ENCODE measurements at places on chromosomes 3 and 15.

DNA sequence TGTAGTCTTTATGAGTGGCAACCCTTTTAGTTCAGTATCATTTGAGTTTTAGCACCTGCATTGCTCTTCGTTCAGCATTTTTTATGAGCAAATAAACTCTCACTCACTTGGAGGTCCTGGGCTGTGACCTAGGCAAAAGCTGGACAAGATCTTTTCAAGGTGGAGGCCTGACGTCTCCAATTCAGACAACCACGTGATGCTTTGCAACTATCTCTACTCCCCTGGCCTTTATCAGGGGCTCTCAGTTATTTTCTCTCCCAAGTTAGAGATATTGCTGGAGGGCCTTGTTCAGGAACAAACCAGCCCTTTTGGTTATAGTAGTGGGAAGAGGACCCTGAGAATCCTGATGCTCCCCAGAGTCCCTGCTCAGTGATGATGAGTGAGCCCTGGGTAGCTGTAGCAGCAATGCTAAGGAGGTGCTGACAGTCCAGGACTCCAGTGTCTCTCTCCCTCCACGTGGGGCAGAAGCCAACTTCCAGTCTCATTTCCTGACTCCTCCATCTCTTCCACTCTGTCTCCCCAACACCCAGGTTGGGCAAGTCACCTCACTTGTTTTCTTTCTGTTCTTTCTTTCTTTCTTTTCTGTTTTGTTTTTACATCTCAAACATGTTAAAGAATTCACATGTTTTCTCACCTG, 30.4 kb downstream of the HAPLN3 start:
- no peak for DNase-seq

GRCh38 chr3:184240384-184241140, 8.2 kb downstream of the ALG3 start:
- no peak for DNase-seq

DNA sequence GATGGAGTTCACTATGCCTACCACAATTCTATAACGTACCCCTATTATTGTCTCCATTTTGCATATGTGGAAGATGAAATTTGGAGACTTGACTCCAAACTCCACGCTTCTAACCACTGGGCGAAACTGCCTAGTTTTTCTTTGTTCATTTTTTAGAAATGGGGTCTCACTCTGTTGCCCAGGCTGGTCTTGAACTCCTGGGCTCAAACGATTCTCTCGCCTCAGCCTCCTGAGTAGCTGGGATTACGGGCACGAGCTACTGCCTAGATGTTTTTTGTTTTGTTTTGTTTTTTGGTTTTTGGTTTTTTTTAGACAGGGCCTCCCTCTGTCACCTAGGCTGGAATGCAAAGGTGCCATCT, 584 bp upstream of the RPL32 start:
- DNase-seq = no peak

DNA sequence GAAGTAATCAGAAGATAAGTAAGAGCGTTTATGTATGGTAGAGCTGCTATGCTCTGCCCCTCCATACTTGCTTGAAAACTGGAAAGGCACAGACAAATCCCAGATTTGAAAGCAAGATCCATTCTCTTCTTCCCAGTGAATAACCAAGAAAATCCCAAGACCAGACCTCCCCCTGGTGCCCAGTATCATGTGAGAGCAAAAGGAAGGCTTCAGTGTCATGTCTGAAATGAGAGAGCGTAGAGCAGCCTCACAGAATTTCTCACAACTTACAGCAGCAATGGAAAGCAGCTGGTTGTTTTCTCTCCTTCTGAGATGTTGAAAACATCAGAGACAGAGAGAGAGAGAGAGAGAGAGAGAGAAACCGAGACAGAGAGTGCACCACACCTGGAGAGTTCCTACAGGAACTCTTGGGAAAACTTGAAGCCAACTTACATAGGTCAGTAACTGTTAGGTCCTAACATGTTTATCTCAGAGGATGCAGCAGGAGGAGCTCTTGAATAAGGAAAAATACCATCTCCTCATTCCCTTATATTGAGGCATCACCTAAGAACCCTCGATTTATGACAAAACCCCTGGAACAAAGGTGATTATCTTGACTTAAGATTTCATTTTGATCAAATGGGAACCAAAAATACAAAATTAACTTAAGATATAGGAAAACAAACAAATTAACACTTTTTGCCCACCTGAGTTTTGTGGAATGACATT, 273.3 kb downstream of the NSUN3 start:
- peak; percentile 29 for DNase-seq

- DNase-seq = no peak
Measured at GRCh38 chr15:68576235-68576892, 2.4 kb upstream of the CORO2B start.

DNA sequence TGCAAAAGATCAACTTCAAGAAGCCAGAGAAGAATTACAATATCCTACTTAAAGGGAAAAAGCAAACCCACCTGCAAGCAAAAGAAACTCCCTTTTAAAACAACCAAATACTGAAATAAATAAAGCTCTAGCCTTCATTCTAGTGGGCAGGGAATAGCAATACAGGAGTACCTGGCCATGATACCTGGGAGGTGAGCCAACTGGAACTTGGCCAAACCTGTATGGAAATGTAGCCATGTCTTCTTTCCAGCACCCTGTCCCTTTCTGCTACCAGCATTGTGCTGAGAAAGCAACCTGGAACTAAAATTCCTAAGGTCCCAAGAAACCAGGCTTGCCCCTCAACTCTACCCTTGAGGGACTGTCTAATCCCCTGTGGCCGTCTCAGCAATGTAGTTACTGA, 530.0 kb downstream of the EPHB1 start:
- no peak for DNase-seq

DNA sequence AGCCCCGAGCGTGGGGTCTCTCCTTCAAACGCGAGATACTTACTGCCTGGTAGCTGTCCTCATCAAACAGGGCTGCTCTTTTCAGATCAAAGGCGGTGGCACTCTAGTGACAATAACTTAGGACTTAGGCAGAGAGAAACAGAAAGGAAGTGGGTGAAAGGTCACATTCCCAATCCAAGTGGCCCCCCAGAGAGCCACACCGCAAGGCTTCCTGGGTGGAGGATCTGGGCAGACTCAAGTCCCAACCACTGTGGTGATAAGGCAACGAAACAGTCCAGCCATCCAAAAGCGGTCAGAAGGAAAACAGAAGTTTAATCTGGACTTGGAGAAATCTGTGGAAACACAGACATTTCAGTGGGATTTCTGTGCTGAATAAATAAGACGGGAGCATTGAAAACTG, 227.2 kb downstream of the ADAMTS17 start:
- DNase-seq = no peak

- no peak for DNase-seq
Measured at GRCh38 chr15:73082812-73083211, 30.5 kb downstream of the NEO1 start.

DNA sequence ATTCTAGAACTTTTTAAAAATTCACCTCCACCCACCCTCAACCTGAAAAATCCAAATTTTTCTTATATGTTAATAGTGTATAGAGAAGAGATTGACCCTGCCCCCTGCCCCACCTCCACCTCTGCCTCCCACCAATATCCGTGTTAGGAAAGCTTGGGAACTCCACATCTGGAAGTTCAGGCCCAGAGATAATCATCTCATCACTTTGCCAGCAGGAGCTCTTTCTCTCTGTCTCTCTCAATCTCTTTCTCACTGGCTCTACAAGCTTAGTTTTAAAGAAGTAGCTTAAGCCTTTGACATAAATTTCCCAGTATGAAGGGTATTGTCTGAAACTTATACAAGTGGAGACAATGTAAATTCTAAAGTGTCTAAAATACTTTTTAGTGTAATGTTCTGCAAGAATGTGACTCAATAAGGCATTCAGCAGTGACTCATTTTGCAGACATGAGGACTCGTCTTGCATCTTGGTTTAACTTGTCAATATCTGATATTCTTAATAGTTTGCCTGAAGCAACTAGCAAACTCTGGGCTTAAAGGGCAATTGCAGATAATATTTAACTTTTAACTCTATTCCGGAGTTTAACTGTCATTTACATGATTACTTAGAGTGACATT, 299.8 kb upstream of the EPHA3 start:
- DNase-seq = no peak

DNA sequence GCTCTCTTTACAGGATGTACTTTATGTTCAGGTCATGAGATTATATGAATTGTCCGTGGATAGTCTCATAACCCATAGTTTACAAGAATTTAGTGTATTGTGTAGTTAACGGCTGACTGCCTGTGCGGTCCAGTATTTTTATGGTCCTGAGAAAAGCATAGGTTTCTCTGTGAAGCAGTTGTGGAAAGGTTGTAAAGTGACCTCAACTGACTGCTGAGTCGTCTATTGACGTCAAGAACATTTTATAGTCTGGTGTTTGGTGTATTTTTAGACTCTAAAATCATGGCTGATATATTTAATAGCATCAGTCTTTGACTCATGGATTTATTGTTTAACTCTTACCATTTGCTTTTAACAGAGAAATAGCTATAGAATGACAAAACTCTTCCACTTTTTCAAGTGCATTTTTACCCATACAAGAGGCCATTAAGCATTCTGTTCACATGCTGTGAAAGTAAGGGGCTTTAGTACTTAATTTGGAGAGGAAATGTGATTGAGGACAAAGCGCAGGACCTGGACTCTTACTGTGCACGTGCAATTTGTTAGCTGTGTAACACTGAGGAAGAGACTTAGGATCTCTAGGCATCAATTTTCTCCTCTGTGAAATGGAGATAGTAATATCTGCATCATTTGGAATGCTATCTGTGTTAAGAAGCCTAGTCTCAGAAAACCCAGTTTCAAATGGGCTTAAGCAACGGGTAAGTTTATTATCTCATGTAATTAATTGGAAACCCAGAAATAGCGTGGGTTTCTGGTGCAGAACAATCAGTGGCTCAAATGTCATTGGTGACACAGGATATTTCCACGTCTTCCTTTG, 240.8 kb downstream of the NFKBIZ start:
- DNase-seq = no peak

DNA sequence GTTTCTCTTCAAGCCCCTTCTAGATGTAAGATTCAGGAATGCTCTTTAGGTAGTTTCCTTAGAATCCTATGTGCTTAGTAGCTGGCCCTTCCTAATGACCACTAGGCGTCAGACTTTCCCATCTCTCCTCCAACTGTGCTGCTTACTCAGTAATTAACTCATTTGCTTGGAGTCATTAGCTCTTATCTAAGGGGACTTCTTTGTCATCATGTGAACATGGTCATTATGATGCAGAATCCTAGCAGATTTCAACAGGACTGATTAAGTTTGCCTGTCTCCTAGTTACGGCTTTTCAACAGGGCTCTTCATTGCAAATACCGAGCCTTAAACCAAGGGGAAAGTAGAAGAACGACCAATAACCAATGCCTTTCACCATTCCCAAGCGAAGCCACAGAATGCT, 46.4 kb downstream of the GJD2 start:
- no peak for DNase-seq

DNA sequence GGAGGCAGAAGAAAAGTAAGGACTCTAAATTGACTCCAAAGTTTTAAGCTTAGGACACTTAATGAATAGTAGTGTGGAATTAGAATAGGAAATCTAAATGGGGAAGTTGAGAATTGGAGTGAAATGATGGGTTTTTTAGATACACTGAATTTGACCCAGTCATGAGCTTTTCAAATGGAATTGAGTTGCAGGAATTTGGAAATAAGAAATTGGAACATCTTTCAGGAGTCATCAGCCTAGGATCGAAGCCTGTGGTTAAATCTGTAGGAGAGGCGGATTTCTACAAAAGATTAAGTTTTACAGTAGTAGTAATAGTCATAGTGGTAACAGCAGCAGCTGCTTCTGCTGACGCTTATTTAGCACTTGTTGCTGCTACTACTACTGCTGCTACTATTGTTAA, 129.0 kb upstream of the LRRFIP2 start:
- DNase-seq = no peak

DNA sequence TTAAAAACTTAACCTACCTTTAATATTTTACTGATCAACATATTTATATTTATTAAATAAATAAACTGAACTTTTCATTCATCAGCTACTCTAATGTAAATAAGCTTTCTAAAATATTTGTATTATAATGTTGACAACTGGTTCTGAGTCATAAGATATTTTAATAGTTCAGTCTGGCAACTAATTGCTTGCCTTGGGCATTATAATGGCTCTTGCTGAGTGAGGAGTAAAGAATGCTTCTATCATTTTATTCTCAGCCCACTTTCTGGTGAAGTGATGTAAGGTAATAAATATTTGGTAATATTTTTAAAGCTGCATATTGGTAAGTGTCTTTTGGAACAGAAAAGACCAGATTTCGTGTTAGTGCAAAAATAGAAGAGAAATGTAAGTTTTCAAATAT, 81.5 kb downstream of the DIPK2A start:
- DNase-seq = no peak

- no peak for DNase-seq
Measured at GRCh38 chr3:106086038-106086437, 217.2 kb upstream of the CBLB start.

- no peak for DNase-seq
Measured at GRCh38 chr3:177824190-177824786, 627.0 kb upstream of the TBL1XR1 start.

DNA sequence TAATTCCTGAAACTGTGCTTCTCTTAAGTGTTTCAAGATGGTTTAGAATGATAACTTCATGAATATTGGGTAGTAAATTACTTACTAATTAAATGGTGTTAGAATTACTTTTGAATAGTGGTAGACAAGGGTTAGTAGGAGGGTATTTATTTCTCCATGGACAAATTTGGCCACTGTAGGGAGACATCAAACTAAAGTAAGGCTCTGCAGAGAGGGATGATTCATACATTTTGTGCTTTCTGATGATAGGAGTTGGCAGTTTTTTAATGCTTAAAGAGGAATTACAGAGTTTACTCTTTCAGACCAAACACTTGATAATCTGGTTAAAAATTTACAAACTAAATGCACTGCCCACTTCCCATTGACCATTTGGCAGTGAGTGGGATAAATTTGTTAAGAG, 127.6 kb downstream of the NAALADL2 start:
- DNase-seq = no peak
